ENCODE measurements at places on chromosomes 2 and 18.

- DNase-seq = no peak
Measured at GRCh38 chr2:58666323-58666970, 425.3 kb upstream of the FANCL start.

- no peak for DNase-seq
Measured at GRCh38 chr2:189631849-189632248, 29.4 kb upstream of the ASNSD1 start.

DNA sequence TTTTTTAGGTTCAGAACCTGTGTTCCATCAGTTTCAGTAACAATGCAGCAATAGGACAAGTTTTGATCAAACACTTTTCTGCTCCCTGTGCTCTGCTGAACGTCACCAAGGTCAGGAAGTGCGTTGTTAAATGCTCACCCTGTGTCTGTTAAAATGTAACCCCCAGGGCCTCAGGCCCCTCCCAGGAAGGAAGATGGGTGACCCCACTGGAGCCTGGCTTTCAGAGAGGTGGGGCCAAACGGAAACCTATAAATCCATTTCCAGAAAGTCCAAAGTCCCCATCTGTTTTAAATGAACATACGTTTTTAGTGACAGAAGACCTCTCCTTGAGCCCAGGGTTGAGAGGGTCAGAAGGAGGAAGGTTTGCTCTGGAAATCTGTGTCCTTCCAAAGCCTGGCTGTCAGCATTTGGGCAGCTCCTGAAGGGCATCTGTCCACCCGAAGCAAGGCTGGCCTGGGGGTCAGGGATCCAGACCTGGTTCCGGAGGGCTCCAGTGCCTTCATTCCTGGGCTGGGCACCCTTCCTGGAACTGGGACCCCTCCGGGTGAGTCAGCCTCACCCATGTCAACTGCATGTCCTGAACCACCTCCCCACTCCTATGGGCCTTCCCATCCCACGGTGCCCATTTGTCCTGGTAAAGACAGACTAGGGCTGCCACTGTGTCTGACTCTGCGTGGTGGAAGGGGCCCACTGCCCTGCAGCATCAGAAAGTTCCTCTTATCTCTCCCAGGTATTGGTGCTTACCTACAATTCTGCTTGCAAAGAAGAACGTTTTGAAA, 117.4 kb upstream of the COPS8 start:
- DNase-seq = no peak

GRCh38 chr2:67616749-67617148, 219.6 kb downstream of the ETAA1 start:
- no peak for DNase-seq

DNA sequence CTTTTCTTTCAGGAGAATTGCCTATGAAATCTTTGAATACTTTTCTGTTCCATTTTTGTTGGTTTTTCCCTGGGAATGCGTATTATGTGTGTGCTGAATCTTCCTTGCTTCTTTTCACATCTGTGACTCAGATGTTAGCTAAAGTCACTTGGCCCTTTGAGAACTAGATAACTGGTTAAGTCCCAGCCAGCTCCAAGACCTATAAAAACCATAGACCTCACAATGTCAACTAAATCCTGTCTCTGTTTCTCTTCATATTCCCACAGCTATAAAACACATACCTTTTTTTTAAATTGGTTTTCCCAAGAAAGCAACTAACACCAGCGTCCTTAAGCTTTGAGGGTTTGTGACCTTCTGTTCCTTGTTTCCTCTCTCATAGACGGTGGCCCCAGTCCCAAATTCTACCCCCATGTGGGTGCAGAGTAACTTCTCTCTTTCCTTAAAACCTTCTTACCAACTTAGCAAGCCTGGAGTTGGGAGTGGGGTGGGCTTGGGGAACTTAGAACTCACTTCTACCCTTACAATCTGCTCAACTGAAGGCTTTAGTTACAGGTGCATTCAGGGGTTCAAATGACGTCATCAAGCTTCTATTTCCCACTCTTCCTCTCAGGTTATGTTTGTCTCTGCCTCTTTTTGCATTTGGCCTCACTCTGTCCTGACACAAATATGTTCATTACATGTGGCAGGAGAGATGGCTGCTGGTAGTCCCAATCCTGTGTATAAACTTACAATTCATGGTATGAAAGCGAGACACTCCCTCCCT, 58.1 kb upstream of the TGIF1 start:
- no peak for DNase-seq

DNA sequence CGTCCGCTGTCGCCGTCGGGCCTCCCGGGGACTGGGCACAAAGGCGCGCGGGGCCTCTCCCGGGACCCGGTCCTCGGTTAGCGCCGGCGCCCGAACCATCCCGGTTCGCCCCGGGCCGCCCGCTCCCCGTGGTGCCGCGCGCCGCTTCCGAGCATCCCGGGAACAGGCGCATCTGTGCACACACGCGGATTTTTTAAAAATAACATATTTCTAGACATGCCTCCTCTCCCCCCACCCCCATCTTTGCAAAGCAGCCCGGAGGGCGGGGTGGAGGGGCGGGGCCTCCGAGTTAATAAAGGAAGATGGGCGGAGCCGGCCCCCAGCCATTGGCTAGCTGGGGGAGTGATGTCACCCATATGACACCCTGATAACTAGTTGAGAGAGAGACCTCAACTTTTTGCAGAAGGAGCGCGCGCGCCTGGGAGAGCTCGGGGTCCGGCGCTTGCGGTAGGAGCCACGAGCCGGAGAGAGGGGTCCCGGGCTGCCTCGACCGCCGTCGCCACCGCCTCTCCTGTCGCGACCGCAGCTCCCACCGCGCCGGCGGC, at the start of gene SOX11:
Gene SOX11 (plus strand): TSS at position 400 of the 545 bp plus-strand sequence. CDS start 338 bp downstream, outside the sequence.
- DNase-seq = no peak

DNA sequence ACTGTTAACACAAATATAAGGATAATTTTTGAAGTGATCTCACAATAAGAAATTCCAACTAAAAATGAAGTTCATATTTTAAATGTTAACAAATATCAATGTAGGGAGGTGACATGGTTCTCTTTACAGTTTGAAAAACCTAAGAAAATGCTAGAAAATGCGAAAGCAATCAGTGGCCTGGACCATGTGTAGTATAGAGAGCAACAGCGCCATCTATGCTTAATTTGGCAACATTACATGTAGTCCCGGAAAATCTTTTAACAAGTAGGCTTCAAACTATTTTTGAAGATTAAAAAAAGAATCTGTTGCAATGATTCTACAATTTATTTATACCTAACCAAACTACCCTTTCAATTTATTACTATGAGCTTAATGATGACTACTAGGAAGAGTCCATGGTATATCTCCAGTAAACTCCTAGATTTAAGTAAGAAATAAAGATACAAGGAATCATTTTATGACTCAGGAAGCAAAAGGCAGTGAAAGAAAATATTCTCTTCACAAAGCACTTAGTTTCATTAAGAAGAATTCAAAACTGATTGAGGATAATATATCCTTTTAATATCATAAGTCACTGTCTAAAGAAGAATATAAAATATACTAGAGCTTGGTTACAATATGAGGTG, 33.3 kb downstream of the NDUFA10 start:
- DNase-seq = no peak

GRCh38 chr18:33421225-33421624, 19.3 kb downstream of the CCDC178 start:
- no peak for DNase-seq

DNA sequence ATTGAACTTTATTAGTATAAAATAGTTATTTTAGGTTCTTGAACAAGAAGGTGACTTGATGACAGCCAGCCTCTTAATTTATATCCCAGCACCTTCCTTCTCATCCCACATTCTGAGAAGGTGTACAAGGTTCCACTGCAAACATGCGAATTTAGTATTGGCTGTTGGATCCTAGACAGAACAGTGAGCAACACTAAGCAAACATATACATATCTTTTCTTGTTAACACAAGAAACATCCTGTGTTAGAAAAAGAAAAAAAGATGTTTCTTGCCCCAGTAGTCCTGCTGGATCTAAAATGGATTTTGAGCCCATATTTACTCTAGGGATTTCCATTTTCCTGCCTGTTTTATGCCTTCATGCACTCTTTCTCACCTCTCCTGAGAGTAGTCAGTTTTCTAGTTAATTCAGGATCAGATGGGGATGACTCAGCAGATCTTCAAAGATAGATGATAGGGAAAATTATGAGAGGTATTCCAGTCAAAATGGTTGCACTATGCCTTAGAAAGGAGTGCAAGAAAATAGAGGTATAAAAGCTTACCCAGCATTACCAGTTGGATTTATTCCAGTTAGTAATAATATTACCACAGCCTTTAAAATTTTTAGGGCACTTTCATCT, 336.5 kb downstream of the MEIS1 start:
- no peak for DNase-seq

DNA sequence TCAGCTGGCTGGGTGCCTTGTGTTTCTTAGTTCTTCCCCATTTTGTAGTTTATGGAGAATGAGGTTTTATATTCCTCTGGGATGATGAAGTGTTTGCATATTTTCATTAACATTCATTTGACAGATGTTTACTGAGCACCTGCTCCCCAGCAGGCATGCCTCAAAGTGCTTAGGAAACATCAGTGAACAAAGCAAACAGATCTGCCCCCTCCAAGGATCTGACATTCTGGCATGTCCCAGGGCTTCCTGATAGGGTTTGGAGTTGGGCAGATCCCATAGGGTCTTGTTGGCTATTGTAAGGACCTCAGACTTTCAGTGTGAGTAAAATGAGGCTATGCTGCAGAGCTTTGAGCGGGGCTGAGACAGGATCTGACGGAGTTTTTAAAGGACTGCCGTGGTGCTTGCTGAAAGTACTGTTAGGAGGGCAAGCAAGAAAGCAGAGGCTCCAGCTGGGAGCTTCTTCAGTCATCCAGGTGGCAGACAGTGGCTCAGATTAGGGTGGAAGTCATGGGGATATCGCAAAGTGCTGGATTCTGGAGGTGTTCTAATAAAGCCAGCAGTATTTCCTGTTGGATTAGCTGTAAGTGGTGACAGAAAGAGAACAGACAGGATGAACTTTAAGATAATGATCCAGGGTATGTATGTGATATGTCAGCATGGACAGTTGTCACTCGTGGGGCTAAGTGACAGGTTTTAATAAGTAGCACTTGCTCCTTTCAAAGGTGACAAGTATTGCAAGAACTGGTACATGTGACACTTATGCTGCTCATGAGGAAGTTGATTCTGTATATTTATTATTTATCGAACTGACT, 11.3 kb upstream of the IAH1 start:
- DNase-seq = no peak

DNA sequence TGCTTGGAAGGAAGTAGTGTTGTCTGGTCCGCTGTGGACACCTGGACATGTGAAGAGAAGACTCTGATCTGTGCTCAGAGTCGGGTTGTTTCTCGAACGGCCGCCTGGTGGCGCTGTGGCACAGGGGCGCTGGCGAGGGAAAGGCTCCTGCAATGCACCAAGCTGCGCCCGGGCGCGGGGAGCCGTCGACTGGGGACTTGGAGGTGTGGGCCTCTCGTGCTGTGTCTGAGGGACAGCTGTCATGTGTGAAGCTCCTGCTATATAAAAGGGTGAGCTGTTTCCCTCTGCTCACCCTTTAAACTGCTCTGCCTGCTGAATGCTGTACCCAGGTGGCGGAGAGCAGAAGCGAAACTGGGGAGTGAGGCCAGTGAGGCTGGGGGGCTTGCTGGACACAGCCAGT, 44.0 kb downstream of the GNAL start:
- DNase-seq = no peak

DNA sequence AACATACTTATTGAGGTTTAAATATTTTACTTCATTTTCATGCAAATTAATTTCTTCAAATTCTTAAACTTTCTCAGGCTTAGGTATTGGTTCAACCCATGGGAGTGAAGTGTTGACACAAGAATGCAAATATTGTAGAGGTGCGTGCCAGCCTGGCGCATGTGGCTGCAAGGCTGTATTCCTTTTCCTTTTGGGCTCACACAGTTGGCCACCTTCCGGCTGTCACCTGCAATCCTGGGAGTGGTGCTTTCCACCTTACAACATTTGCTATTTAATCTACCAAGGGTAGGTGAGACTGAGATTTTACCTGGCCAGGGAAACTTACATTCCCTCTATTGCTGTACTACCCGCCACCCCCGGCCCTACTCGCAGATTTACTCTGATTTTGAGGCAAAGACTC, 141.1 kb downstream of the DCC start:
- DNase-seq = no peak

DNA sequence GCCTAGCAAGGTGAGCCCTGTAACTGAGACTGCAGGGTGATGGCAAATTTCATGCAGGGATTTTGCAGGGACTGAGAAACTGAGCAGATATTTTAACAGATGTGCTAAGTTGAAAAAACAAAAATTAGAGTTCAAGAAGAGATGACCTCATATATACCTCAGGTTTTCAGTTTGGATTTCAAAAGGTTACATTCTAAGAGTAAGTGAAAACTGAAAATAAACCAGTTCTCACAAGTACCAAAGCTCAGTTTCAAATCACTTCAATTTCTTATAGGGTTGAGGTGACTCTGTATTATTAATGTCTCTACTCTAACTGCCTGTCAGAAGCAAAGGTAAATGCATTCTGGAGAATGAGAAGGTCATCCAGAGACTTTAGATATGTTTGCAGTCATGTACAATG, 237.4 kb upstream of the VRK2 start:
- DNase-seq = no peak

DNA sequence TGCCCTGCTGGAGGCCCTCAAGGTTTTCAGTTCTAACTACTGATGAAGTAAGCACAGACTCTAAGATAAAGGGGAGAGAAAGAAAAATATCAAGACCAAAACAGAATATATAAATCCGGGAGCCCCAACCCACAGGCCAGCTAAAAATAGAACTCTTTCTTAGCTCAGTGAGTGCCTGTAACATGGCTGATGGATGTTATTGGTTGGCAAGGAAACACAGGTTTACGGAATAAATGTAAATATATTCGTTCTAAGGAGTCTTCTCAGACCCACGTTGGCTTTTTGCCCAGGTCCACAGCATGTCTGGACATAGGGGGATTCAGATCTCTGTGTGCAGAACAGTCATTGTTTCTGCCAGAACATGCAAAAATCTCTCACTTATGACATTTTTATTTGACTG, 139.0 kb upstream of the SERPINE2 start:
- DNase-seq = no peak

GRCh38 chr2:127635380-127636237, 10.3 kb upstream of the GPR17 start:
- no peak for DNase-seq

DNA sequence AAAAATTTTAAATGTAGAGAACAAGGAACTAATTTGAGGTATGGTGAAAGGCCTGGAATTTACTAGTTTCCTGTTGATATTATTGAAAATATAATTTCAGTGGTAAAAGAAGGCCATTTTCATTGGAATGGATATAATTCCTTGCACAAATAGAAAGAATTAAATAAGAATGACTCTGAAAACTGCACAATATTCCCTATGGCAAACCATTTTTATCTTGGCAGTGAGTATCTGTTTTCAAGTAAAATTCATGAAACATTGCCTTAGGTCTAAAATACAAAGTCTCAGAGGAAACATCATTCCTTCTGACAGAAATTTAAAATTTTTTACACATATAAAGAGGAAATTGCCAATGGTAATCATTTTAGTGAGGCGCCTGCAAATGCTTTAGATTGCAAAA, 1468.3 kb downstream of the LRP1B start:
- no peak for DNase-seq

DNA sequence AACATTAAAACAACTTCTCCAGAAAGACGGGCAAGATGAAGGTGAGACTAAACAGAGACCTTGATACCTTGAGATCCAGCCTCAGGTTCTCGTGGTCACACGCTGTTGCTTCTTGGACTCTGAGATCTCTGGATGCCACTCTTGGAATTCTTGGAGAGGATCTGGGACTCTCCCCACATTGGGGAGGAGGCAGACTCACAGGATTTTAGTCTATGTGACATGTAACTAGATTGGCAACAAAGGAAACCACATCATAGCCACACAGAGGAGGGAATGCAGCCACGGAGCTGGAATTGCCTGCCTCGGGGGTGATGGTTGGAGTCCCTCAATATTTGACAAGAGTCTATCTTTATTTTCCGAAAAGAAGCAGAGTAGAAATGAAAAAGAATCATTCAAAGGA, 78.8 kb upstream of the IGFBP5 start:
- DNase-seq = no peak

GRCh38 chr18:70454704-70455322, 166.0 kb downstream of the SOCS6 start:
- DNase-seq = no peak
